ENCODE measurements at places on chromosomes 7 and 10.
A peak's percentile ranks its signal among the peaks of the same experiment; 100 is the strongest.

GRCh38 chr7:21029006-21029405 is 242.3 kb upstream of the SP8 start:
- no peak for DNase-seq

- no peak for DNase-seq
Observed at GRCh38 chr10:93746844-93747284, 10.9 kb upstream of the LGI1 start.

DNA sequence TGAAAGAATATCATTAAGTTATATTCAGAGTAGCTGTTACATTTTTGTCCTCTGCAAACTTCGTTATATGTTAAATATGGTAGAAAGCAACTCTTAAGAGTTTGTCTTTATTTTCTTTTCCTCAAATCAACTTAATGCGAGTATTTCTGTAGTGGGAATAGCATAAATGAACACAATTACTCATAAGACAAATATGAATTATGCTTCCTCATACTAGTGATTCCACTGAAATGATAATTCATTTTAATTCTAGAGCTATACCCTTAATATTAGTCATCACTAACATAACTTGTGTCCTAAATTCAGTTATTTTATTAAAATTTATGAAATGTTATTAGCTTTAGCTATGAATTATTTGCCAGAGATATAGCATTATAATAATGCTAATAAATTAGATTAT is 820.6 kb upstream of the KCND2 start:
- no peak for DNase-seq

GRCh38 chr7:156950381-156950858 is 908 bp downstream of the NOM1 start:
- DNase-seq, result no peak

DNA sequence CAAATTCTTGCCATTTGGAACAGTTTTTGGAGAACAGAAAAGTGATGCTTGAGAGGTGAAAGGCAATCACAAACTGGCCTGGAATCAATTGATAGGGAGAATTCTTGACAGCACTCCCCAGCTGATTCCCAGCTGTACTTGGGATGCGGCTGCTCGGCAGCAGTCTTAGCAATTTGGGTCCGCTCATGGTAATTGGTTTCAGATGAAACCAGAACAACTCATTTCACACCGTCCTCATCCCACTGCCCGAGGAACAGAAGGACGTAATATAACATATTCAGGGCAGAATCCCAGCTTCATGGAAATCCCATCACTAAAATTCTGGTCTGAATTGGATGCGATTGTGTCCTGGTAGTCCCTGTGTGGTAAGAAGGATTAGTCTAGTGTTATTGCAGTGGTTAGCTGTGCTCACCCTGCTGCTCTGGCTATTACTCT is 223.3 kb upstream of the FERD3L start:
- no peak for DNase-seq

- no peak for DNase-seq
Observed at GRCh38 chr7:30789334-30789711, 18.1 kb downstream of the MINDY4 start.

DNA sequence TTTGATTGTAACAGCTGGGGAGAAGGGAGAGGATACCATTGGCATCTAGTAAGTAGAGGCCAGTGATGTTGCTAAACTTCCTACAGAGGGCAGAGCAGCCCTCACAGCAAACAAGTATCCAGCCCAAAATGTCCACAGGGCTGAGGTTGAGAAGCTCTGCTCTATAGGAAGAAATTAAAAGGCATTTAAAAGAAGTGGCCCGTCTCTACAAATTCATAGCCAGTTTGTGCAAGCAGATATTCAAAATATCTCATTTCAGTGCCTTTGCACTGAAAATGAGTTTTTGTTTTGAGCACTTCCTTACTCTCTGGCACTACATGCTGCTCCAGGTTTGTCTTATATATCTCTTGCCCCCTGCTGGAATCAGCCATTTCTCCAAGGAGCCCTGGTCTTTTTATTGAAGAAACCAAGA is 330.0 kb downstream of the BBS9 start:
- DNase-seq, result no peak

DNA sequence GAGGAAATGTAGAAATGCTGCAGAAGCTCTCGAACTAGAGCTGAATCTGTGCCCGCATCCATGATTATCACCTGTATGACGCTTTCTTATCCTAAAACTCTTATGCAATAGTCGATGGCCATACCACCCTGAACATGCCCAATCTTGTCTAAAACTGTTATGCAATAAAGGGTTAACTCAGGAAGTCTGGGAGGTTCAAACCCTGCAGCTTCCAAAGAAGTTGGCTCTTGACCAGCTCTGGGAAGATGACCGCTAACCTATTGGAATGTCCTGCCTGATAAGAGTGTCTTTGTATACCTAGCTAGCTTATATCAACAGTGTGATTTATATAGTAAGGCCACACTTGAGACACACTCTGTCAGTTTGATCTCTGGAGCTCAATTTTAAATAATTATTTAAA is 3.4 kb upstream of the C10orf88 start:
- DNase-seq, result no peak

- DNase-seq, result no peak
Observed at GRCh38 chr7:149257146-149257545, 4.8 kb upstream of the ZNF783 start.

GRCh38 chr10:22911889-22912762 is 15.7 kb upstream of the ARMC3 start:
- DNase-seq, result no peak

- DNase-seq, result no peak
Observed at GRCh38 chr7:51160411-51160810, 156.2 kb downstream of the COBL start.

DNA sequence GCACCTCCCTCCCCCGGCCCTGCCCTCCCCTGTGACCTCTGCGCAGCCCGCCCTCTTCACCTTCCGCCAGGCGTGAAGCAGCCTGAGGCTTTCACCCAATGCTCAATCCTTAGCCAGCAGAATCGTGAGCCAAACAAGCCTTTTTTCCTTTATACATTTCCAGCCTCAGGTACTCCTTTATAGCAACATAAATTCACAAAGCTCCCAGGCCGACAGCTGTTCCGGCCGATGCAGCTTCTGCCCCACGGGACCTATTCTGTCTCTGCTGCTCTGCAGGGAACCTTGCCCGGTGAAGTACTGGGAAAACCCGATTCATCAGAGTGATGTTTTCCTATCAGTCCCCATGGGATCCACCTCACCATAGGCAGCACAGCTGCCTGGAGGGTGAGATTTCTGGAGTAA is 87.4 kb downstream of the CHST15 start:
- no peak for DNase-seq

DNA sequence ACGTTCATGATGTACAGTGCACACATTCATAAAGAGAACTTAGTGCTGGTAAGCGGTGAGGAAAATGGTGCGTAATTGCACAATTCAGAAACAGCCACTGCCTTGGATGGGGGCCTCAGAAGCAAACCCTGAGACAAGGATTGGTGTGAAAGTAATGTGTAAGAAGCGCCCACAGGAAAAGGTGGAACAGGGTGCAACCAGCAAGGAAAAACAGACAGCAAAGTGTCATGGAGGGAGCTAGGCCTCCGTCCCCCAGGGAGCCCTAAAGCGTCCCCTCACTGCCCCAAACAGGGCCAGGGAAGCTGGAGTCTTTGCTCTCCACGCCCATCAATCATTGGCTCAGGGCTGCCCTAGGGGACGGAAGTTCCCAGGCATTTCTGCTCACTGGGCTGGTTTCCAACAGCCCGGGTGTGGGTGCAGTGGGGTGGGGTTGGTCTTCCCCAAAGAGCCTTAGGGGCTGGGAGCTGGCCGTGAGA is 9.6 kb upstream of the C10orf105 start:
- no peak for DNase-seq

- DNase-seq, result no peak
Observed at GRCh38 chr7:57775396-57776088, 325.6 kb downstream of the ZNF716 start.

DNA sequence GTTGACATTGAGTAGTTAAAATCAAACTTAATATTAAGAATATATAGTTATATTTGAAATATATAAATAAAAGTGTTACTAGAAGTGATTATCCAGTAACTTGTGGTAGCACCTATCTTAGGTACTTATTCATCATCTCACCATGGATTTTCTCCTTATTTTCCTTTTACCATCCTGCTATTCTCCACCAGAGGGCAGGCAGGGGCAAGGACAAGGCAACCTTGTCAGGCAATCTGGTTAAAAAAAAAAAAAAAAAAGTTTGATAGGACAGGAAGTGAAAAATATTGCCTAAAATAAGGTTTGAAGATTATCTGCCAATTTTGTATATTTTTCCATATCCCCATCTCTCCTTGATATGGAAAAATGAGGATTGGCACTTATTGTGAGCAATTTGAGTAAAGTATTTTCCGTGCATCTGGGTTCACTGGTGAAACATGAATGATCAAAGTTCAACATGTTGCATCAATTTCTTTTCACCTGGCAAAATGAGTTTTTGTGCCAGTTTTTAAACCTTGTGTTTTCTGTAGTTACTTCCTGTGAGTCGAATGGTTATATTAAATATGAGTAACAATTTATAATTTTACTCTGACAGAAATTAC is 256.7 kb downstream of the AGMO start:
- DNase-seq, result no peak

DNA sequence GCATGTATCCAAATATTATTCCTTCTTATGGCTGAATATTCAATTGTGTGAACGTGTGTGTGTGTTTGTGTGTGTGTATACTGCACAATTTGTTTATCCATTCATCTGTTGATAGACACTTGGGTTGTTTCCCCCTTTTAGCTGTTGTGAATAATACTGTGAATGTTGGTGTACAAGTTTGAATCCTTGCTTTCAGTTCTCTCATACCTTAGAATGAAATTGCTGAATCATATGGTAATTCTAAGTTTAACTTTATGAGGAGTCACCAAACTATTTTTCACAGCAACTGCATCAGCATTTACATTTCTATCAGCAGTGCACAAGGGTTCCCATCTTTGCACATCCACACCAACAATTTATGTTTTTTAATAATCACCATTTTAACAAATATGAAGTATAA is 86.9 kb upstream of the GATAD1 start:
- no peak for DNase-seq

GRCh38 chr7:20737840-20738448 is 48.7 kb downstream of the SP8 start:
- no peak for DNase-seq

DNA sequence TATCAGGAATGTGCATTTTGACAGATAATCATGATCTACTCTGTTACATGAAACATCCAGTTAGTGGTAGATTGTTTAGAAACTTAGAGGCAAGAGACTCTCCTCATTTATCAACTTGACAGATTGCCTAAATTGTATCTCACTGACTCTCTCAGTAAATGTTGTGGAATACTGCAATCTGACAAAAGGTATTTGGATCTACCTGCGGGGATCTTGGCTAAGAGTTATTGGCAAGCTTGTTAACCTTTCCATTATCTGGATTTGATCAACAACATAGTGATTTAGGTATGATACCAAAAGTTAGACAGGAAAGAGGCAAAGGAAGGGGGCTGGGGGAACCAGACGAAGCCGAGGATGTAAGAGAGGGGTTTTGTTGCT is 2.0 kb downstream of the VSTM2A start:
- DNase-seq, result no peak

GRCh38 chr10:6204341-6205191 is 1.8 kb downstream of the PFKFB3 start:
- no peak for DNase-seq

DNA sequence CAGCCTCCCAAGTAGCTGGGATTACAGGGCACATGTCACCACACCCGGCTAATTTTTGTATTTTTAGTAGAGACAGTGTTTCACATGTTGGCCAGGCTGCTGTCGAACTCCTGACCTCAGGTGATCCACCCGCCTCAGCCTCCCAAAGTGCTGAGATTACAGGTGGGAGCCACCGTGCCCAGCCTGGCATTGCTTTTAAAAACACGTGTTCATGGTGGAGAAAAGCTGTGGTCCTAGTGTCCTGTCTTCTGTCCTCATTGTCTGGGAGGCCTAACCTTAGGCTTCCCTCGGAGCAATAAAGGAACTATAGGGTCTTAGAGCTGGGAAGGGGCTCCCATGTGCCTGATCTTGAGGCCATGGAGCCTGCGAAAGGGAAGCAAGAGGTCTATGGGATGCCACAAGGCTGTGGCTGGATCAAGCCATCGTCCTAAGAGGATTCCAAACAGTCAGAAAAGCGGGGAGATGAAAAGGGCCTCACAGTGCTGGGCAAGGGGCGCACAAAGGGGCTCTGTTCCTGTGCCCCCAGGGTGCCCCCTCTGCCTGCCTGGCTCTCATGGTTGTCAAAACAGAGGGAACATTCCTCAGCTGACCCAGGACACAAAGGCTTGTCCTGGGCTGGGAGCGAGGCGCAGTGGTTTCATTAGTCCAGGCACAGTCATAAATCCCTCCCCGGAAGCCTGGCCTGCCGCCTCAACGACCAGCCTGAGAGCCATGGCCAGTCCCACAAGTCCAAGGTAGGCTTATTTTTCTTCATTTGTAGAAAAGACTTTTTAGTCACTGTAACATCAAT is 106.6 kb upstream of the TNS3 start:
- DNase-seq, result no peak

DNA sequence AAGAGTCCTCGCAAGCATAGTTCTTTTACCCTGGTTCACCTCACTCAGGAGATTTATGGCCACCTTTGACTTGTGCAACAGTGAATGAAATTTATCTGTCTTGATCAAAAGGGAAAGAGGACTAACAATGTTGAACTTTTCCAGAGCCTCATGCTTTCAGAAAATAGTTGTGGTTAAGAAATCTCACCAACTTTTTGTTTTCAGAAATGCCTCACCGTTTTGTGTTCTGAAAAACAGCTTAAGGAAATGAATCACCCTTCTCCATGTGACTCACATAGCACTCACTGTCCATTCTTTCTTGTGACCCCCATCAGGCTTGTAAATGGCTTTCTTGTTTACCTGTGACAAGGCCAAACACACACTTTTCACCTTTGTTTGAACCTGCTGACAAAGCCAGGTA is 148.6 kb upstream of the FAM3C start:
- peak; percentile 44 for DNase-seq
